ENCODE measurements at places on chromosomes 2 and 18.

- no peak for DNase-seq
Observed at GRCh38 chr18:44736664-44737380, 56.1 kb downstream of the SETBP1 start.

DNA sequence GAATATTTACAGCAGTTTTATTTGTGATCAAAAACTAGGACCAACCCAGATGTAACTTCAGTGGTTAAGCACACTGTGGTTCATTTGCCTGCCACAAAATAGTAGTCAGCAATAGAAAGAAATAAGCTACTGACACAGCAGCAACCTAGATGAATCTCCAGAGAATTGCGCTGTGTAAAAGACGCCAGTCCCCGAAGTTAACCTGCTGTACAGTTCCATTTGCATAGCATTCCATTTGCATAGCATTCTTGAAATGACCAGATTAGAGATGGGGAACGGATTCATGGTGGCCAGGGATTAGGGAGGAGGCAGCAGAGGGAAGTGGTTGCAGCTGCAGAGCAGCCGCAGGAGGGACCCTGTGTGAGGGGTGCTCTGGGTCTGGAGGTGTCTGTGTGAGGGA is 39.3 kb upstream of the NFATC1 start:
- no peak for DNase-seq

DNA sequence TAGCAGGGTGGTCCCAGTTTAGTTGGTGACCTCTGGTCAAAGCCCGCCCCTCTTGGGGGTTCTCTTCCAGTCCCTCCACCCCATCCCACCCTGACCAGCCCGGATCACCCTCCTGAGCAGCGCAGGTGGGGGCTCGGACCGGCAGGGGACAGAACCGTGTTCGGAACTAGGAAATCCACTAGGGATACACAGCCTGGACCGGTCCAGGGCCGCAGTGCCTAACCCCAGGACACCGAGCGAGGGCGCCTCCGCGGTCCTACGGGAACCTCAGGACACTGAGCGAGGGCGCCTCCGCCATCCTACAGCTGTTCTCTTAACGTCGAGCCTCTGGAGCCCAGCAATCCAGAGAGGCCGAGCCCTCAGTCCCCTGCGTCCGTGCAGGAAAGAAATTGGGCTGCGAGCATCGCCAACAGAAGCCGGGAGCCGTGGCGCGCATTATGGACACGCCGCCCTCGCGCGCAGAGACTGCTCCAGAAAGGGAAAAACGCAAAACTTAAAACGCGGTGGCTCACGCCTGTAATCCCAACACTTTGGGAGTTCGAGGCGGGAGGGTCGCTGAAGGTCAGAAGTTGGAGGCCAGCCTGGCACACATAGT is 8.5 kb downstream of the RAX start:
- no peak for DNase-seq

DNA sequence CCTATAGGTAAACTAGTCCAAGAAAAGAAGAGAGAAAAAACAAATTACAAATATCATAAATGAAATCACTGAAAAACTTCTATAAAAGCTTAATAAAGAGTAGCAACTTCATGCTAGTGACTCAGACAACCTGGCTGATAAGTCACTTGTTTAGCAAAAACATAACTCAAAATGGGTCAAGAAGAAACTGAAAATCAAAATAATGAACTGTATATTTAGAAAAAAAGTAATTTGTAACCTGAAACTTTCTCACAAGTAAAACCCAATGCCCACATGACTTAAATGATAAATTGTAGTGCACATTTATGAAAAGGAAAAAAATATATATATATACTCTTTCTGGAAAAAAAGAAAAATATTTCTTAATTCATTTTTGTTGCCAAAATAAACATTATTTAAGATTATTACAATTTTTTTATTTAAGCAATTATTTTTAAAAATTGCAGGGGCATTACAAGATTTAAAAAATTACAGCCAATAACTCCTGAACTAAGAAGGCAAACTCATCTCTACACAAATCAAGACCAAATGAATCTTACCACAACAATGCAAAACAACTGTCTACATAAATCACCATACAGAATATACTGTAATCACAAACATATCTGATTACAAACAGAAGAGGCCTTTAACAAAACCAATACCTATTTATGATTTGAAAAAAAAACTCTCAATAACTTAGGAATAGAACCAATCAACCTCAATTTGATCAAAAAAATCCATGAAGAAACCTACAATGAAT is 406.3 kb downstream of the CDH7 start:
- no peak for DNase-seq
